ENCODE measurements at places on chromosomes 16 and 17.
A peak's percentile ranks its signal among the peaks of the same experiment; 100 is the strongest.

GRCh38 chr16:60478810-60479209 lies 1557.4 kb downstream of the CDH8 start:
- no peak for DNase-seq

DNA sequence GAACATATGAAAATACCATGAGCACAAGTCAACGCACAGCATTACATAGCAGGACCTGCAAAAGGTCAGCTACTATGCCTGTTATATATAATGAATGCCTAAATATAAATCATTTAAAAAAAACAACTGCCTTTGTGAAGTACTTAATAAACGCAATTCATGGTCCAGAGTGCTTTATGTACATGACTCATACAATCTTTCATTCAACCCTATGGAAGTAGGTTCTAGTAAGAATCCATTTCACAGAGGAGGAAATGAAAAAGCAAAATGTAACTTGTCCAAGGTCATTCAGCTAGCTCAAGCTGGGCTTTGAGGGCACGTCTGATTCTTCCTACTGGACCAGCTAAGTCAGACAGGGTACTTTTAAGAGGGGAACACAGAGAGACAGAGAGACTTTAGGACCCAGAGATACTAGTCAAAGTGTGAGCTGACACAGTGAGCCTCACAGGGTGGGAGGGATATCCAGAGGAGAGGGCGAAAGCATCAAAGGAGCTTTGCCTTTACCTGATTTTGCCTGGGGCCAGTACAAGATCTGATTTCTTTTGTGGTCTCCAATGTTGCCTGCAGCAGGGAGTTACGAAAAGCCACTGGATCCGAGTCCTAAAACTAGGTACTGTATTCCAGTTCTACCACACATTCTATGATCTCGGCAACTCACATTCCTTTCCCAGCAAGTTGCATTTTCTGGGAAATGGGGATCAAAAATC lies 83.4 kb upstream of the ZFHX3 start:
- no peak for DNase-seq

GRCh38 chr16:47037396-47037745 lies 63.9 kb upstream of the DNAJA2 start:
- DNase-seq = peak; percentile 13

DNA sequence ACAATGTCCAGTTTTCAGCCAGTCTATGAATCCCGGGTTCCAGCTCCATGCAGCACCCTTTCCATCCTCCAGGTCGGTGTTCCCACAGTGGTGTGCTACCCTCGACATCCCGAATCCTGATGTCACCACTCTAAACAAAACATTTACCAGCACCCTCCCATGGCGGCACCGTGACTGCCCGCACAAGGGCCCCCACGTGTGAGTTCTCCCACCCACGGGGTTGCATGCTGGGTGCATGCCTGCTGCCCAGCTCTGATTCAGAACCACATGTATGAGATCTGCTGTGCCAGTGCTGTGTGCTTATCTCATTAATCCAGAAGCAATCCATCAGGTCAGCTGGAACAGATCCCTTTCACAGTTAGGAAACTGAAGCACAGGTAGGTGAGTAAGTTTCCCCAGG lies 57.4 kb downstream of the C16orf78 start:
- DNase-seq = no peak

DNA sequence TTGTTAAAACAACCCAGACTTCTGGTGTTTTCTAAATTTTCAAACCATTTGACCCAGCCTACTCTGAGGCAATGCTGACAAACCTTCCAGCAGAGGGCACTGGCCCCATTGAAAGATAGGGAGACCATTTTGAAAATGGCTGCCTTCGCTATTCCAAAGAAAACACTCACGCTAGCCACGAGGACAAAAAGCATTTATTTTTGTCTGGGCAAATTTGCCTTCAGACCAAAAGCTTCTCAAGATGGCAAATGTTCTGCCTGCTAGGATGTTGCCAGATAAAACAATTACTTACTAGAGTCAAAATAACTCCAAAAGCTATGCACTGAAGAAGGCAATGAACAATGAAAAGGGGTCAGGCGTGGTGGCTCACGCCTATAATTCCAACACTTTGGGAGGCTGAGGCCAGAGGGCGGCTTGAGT lies 296.7 kb upstream of the IRX5 start:
- DNase-seq = no peak

DNA sequence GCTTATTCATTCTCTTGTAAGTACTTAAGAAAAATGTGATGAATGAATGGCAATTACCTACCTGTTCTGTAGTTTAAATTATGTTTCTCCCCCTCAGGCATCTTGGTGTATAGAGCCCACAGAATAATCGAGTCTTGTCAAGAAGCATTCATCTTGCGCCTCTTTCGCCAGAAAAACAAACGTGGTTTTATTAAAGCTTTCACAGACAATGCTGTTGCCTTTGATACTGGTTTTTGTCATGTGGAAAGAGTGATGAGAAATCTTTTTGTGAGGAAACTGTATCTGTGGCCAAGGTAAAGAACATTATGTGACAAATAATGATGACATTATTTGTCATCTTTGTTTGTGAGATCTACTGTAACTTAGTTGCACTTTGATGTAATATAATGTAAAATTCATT lies 6.5 kb downstream of the ERCC4 start:
- no peak for DNase-seq

- DNase-seq = no peak
Observed at GRCh38 chr17:80796430-80796861, 195.2 kb upstream of the CHMP6 start.

GRCh38 chr16:66207139-66207882 lies 159.2 kb upstream of the CDH5 start:
- DNase-seq = no peak

- no peak for DNase-seq
Observed at GRCh38 chr17:7380321-7380720, 568 bp upstream of the TNK1 start.

DNA sequence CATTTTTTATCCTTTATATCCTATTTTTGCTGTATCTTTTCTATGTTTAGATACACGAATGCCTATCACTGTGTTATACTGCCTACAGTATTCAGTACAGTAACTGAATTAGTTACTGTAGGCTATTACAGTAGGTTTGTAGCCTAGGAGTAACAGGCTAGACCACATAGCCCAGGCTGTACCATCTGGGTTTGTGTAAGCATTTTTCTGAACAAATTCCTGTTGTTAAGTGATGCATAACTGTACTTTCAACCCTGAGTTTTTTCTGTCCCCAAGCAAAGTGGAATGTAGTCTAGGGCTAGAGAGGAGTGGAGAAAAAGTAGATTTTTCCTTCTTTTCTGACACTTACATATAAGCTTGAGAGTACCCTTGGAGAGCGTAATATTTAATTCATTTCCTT lies 282.1 kb downstream of the HS3ST3B1 start:
- DNase-seq = no peak

GRCh38 chr17:5592382-5592781 lies 8.1 kb upstream of the NLRP1 start:
- no peak for DNase-seq

GRCh38 chr16:27771201-27771910 lies 221.4 kb downstream of the KATNIP start:
- no peak for DNase-seq

GRCh38 chr16:50548909-50549560 lies 839 bp downstream of the NKD1 start:
- no peak for DNase-seq

- no peak for DNase-seq
Observed at GRCh38 chr16:10972108-10972818, 27.9 kb downstream of the CLEC16A start.

DNA sequence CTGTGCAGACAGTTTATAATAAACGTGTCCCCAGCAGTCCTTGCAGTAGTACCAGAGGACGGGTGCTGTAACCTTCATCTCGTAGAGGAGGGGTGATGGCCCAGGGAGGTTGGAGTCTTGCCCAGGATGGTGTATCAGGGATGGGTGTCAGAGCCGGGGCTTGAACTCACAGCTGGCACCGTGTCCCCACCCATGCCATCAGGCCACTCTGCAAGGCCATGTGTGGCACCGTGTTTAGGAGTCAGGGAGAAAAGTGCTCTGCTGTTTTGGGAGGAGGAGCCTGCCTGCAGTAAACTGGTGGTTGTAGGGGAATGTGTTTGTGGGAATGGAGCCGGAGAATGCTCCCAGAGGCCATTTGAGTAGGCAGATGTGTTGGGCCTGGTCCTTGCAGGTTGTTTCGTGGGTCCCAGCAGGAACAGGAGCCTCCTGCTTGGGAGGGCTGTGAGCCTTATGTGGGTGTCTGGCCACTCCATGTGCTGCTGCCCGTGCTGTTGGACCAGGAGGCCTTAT lies 1.7 kb downstream of the ADORA2B start:
- no peak for DNase-seq

DNA sequence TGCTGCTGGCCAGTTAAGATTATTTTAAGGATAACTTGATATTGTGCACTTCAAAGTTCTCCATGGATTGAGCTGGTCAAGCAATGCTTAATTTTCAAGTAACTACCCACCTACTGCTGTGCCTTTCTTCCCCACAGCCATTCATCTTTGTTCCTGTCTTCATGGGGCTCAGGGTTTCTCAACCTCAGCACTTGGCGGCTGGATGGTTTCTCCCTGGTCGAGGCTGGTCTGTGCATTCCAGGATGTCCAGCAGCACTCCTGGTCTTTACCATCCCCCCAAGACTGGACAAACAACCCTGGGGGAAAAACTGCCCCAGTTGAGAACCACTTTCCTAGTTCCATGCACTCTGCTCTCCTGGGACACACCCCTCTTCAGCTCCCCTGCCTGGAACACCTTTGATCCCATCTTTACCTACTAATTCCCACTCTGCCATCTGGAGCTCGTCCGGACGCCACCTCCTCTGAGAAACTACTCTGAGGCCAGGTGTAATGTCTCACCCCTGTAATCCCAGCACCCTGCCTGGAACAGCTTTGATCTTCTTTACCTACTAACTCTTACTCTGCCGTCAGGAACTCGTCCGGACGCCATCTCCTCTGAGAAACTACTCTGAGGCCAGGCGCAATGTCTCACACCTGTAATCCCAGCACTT lies 81.5 kb downstream of the NXN start:
- DNase-seq = no peak

DNA sequence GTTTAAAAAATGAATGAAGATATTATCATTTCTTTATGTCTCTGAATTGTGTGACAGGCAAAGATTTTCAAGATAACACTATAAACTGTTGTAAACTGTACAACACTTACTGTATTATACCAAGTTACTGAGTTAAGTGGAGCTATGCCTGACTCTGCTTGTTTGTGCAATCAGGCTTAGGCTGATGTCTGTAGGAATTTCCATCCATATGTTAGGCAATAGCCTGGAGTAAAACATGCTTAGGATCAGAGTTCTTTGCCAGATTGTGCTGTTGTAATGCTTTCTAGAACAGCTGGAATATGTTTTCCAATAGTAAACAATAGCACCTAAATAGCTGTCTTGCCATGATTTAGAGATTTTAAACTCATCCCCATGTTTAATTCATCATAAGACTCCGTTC lies 1496.7 kb downstream of the CDH11 start:
- DNase-seq = no peak

DNA sequence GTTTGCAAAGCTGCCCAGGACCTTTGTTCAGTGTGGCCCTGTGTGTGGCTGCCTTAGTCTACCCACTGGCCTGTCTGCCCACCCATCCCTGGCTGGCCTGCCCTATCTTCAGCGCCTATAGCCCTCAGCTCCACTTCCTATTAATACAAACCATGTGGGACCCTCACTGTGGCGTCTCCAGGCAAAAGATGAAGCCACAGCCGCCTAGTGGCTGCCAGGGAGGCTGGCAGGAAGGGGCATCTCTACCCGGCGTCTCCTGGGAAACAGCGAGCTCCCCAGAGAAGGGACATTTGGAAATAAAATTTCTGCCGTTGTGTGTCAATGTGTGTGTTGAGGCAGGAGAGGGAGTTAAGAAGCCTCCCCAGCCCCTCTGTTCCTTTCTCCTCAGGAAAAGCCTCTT lies 31.5 kb downstream of the NEUROD2 start:
- DNase-seq = no peak

DNA sequence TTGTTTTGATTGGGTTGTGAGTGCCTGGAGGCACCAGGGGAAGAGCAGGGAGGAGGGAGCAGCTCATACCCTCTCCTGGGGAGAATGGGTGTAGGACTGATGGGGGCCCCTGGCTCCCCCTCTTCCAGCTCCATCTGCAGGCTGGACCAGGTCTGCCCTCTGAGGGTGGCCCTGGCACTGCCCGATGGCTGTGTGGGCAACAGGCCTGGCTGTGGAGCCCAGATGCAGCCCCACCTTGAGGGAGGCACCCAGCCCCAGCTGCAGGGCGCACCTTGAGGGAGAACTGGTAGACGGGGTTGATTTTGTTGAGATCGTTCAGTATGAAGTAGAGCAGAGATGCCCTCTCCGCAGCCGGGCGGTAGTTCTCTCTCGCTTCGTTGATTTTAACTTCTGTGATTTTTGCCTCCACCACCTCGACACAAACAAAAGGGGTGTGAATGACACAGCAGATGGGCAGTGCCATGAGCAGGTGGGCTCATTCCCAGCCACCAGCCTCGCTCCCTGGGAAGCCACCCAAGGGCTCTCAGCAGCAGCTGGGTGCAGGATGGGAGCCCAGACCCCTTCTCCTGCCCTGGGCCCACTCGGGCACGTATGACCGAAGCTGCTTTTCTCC lies 71.6 kb downstream of the PGS1 start:
- no peak for DNase-seq

DNA sequence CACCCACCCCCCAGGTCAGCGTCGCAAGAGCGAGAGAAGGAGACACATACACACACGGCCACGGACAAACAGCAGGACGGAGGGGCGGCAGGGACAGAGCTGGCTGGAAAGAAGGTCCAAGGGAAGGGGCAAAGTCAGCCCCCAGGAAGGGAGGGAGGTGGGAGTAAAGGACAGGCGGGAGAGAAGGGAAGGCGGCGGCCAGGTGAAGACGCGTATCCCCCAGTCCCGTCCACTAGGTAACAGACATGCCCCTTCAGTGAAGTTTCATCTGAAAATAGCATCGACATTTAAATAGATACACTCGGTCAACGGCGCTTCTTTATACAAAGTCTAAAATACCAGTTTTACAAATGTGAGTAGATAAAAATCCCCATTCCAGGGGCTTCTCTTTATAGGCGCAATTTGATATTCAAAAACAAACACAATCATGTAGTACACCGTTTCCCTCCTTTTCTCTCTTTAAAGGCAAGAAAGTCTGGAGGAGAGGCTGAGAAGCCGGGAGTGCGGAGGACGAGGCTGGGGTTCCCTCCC lies 4.5 kb downstream of the CBX8 start:
- DNase-seq = no peak

DNA sequence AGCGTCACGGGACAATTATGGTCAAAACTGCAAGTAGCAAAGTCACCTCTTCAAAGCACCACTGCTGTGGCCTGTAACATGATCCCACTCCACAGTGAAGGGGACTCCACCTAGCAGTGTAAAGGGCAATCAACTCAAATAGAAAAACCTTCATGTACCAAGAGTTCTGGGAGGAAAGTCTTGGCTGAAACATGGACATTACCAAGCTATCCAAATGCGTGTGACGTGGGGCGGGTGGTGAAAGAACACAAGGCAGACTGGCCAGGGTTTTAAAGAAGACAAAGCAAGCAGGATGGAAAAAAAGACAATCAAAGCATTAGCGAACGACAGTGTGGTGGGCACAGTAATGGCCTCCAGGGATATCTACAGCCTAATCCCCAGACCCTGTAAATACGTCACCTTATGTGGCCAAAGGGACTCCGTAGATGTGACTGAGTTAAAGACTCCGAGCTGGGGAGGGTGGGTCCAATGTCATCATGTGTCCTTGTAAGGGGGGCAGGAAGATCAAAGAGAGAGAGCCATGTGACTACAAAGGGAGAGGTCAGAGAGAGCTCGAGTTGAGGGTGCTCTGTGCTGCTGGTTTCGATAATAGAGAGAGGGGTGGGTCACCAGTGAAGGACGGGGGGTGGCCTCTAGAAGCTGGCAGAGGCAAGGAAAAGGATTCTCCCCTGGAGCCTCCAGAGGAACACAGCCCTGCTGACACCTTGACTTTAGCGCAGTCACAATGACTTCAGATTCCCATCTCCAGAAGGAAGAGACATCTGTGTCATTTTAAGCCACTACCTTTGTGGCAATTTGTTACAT lies 6.0 kb downstream of the HSDL1 start:
- DNase-seq = peak; percentile 9
